Right ventricle myocardium inferior (tissue), 1 donor: ENCODE measurements at places on chromosomes 16 and 17. TPM values are rescaled to one million over a fixed set of nuclear protein-coding genes. Genes with fewer than 3 reads are reported as not detected.
A peak's percentile ranks its signal among the peaks of the same experiment; 100 is the strongest.

- DNase-seq: no peak
These were observed 157.6 kb downstream of the SLC39A11 start for GRCh38 chr17:72934927-72935326.

NTN1 gene
- total RNA-seq: 24.5 TPM

DNA sequence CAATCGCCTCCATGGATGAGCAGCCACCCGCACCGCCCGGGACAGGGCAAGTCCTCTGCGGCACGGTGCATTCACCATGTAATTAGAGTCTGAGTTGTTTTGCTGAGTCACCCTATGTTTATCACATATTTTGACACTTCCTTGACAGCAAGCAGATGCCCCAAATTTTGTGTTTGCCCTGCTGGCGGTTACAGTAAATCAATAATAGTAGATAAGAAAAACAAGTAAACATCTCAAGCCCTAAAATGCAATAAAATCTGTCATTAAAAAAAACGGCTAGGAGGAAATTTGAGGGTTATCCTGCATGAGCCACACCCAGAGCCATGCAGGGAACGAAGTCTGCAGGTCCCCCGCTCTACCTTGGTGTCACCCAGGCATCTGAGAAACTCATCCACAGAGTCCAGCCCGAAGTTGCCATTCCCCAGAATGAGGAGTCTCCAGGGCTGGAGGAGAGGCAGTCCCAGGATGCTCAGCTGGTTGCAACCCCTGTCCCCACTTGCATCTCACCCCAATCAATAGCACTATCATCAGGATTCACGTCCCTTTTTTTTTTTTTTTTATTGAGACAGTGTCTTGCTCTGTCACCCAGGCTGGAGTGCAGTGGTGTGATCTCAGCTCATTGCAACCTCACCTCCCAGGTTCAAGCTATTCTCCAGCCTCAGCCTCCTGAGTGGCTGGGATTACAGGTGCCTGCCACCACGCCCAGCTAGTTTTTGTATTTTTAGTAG is 16.5 kb upstream of the ST6GALNAC1 start:
- DNase-seq: no peak

DNA sequence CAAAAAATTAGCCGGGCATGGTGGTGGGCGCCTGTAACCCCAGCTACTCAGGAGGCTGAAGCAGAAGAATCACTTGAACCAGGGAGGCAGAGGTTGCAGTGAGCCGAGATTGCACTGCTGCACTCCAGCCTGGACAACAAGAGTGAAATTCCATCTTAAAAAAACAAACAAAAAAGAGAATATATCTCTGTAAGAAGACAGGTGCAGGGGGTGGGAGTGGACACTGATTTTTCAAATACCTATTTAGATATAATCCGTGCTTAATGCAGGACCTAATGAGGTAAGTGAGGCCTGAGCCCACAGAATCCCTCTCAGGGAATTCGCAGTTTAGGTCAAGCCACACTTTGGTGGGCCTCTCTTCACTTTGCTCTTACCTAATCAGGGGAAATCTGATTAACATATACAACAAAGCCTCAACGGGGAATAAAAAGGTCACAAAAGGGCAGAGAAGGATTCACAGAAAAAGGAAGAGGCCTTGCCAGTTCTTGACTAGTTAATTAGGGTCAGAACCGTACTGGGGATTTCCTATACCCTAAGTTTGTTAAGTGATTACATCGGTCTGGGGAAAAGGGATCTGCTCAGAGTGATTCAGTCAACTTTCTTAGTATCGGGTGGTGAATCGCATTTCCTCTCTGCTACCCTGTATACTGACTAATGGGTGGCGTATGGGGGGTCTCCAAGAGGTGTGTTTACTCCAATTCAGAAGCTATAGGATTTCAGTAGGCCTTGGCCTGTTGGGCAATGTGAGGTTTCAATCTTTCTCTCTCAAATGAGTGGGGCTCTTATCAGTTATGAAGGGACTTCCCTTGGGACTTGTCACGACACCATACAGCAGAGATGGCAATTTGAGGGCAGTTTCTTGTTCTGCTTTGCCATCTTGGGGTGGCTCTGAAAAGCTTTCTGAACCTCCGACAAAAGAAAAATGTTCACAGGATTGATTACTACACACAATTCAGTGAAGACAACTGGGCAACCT is 1.9 kb upstream of the NFAT5 start:
- DNase-seq: no peak

- DNase-seq: no peak
These were observed 119.6 kb downstream of the CCDC182 start for GRCh38 chr17:57625511-57625910.

DNA sequence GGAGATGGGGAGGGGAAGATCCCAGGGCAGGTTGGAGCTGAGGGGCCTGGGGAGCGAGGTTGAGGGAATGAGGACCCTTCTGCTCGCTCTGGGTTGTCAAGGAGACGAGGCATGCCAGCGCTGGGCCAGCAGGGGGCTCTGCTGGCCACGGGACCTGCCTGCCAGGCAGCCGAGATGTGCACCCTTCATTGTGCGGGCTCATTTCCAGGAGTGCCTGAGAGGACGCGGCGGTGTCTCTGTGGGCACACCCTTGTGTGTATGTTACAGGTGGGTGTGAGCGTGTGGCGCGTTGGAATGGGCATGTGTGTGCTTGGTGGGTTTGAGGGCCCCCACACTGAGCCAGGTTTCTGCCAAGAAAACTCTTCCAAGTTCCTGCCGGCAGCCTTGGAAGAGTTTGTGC is 15.9 kb downstream of the ARHGAP23 start:
- no peak for DNase-seq

- DNase-seq: no peak
These were observed at the start of gene IGF2BP1 for GRCh38 chr17:48997103-48997826. Gene IGF2BP1, plus strand, starts transcription at chr17:48997385. Its CDS starts 361 bp downstream, at chr17:48997746.

YBX2 gene
- 0.81 TPM for total RNA-seq

IL21R gene
- total RNA-seq: 0.14 TPM

DNA sequence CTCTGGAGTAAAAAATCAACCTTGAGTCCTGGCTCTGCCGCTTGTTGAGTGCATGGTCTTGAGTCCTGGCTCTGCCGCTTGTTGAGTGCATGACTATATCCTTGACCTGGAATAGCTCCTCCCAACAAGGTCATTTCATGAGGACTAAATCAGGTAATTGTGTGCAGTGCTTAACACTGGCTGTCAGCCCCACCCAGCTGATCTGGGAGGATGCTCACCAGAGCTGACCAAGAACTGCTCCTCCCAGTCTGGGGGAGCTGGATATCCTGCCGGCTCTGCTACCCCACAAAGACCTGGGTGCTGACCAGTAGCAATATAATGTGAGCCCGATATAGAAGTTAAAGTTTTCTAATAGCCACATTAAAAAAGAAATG is 20.7 kb upstream of the LGALS9 start:
- DNase-seq: peak; percentile 30

GNGT2 gene
- 2.5 TPM for total RNA-seq

GRCh38 chr17:70184770-70185169 is 15.4 kb downstream of the KCNJ2 start:
- no peak for DNase-seq

DNA sequence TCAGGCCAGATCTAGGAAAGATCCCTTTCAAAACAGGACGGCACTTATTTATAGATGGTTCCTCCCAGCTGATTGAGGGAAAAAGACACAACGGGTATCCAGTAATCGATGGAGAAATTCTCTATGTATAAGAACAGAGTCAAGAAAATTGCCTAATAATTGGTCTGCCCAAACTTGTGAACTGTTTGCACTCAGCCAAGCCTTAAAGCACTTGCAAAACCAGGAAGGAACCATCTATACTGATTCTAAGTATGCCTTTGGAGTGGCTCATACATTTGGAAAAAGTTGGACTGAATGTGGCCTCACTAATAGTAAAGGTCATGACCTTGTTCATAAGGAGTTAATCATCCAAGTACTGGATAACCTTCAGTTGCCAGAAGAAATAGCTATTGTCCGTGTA is 5.9 kb downstream of the HPR start:
- no peak for DNase-seq

ASPA gene
- 3.8 TPM for total RNA-seq

DNA sequence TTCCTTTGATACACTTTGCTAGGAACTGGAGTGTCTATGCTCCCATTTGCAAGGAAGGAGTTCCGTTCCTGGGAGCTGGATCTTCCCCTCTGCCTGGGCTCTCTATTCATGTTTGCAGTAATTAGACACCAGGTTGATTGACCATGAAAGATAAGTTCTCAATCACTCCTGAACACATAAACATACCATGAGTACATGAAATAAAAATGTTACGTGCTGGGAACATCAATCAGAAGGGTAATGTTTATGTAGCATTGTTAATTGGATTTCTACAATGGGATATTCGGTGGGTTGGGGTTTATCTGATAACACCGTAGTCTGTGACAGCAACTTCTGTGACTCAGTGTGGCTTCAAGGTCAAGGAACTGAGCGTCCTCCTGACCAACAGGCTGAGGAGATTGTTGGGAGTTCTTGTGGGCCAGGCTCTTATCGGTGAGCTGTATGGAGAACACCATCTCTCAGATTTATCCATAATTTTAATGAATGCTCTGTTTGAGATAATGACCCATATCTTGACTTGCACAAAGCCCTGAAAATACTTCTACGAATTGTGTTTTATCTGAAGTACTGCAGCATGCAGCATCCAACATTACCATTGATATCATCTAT is 136.4 kb downstream of the NPIPB5 start:
- no peak for DNase-seq

DNA sequence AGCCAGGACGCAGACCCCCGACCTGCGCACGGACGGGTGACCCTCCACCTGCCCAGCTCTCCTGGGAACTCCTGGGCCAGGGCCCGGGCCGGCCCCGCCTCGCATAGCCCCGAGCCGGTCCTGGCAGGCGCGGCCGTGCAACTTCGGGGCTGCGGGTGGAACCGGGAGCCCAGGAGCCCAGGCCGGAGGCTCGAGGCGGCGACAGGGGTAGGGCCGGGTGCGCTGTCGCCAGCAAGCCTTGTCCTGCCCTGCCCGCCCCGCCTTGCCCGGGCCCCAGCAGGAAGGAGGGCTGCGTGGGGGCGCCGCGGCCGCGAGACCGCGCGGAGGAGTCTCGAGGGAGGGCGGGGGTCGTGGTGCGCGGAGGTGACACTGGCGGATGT is 408 bp downstream of the LMF1 start:
- DNase-seq: no peak

- DNase-seq: no peak
These were observed 134.8 kb downstream of the XYLT1 start for GRCh38 chr16:17335826-17336529.

CXCL16 gene
- total RNA-seq: 3.9 TPM

GRCh38 chr16:80164966-80165550 is 375.7 kb upstream of the DYNLRB2 start:
- no peak for DNase-seq

DNA sequence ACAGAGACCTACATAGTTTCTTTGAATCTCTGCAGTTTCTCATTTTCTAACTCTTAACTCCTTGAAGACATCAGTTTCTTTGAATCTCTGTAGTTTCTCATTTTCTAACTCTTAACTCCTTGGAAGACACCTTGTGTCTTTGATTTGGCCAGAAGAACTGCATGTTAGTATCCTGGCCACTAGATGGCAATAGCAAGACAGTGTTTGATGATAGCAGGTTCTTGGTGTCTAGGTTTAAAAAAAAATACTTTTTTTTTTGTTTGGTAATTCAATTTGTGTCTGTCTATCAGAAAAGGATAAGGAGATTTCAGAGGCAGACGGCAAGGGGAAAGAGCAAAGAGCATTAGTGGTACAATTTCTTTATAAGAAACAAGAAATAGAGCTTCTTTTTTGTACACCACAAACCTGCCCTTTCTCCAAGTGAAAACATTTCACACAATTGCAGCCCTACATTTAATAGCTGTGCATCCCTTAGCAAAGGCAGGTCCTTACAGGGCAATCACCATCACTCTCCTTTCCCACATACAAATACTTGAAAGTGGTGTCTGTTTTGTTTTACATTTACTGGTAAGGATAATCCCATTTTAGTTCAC is 1324.9 kb upstream of the CDH8 start:
- no peak for DNase-seq

PRPSAP1 gene
- 35.9 TPM for total RNA-seq

KRTAP1-1 gene
- not detected for total RNA-seq

DNA sequence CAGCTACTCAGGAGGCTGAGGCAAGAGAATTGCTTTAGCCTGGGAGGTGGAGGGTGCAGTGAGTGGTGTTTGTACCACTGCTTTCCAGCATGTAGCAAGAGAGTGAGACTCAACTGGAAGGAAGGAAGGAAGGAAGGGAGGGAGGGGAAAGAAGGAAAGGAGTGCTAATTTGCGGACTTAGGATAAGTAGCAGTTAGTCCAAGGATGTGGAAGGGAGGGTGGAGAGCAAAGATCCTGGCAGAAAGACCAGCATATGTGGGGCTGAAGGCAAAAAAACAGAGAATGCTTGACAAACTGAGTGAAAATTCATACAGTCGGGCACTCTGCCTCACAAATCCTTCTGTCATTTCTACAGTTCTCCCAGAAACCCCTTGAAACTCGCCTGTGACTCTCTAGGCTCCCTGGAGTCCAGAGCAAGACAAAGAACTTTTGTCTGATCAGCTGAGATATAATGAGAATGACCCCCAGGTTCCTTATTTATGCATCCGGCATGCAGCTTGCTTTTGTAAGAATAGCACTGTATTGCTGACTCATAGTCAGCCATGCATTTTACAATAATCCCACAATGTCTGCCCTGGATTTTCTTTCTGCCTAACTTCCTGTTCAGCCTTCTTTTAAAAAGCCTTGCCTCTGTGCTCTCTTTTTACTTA is 31.5 kb downstream of the CDK5RAP3 start:
- no peak for DNase-seq

DNA sequence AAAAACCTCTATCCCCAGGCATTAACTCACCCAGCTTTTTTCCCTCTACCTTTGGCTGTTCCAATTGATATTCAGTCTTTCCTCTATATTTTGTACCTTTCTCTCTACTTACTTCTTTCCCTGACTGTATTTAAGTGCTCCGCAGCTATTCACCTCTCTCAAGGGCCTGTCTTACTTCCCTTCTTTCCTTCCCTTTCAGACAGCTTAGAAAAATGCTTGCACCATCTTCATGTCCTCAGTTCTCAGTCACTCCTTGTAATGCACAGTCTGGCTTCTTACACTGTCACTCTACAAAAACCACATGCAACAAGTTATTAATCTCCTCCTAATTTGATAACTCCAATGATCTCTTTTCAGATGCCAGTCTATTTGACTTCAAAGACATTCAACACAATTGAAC is 163.4 kb downstream of the PHKB start:
- no peak for DNase-seq

- DNase-seq: no peak
These were observed 123.5 kb downstream of the RGS9 start for GRCh38 chr17:65260626-65261025.

- DNase-seq: no peak
These were observed 1.6 kb downstream of the SUMO2 start for GRCh38 chr17:75181110-75181509.

DNA sequence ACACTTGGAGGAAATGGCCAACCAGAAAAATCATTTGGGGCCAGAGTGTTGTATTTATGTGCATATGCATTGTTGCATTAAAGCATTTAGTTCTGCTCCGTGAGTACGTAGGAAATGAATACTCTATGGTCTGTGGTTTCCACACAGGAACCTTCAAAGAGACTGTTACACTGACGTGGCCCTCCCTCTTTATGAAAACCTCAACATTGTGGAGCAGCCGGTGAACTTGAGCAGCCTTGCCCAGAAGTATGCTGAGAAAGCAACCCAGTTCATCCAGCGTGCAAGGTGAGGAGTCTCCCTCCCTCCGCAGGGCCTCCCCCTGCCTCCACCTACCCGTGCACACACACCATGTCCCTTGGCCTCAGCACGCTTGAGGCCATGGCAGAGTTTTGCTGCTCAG is 65.2 kb downstream of the ARSG start:
- DNase-seq: no peak

GOSR2 gene
- total RNA-seq: 35.2 TPM
